ENCODE measurements at places on chromosomes 4 and X.

- no peak for DNase-seq
These were observed 119.5 kb upstream of the LIMCH1 start for GRCh38 chr4:41418444-41418843.

- no peak for DNase-seq
These were observed 32.9 kb upstream of the PTPN13 start for GRCh38 chr4:86561256-86561655.

DNA sequence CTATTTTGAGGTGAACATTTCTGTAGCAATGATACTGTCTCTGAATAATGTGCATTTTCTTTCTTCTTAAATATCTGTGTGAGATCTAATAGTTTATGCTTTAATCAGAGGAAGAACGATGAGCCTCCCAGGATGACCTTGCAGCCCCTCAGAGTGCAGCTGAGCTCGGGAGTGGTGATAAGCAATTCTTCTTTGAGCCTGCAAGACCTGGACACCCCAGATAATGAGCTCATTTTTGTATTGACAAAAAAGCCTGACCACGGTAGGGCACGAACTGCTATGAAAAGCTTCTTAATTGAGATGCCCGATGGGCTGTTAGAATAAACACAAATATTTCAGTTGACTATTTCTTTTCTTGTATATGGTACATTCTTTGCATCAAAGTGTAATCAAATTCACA lies 105.0 kb upstream of the ANXA3 start:
- no peak for DNase-seq

GRCh38 chr4:186844059-186844681 lies 120.5 kb upstream of the FAT1 start:
- no peak for DNase-seq

- DNase-seq = no peak
These were observed 1495.3 kb upstream of the PCDH7 start for GRCh38 chr4:29224911-29225310.

DNA sequence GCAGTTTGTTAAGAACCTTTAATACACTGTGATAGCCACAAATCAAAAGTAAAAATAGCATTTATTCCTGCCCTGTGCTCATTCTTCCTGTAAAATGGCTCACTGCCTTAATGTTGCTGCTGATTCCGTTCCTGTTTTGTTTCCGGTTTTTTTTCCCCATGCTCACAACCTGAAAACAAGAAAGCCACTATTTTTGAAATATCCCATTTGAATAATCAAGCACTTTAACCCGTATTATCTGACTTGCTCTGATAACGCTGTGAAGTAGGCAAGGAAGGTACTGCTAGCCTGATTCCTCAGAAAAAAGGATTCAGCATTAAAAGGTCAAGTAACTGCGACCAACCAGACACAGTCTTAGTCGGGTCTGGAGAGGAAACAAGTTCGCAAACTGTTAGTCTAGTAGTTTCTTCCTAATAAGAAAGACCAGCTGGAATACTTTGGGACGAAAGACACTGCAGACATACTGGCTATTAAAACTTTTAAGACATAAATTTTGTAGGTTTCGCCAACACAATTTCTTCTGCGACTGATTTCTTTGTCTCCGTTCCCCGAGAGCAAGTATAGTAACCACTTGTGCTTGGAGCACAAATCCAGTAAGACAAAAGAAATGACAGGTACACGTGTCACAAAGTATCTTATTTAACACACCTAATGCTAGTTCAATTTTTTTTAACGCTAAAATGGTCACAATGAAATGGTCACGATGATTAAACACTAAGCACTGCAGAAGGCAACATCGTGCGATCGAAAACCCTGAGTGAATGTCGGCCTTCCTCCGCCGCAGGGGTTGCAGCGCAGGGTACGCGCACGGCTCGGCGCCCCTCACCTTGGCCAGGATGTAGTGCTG lies 802 bp downstream of the COX18 start:
- no peak for DNase-seq

- DNase-seq = no peak
These were observed 204.3 kb upstream of the HCCS start for GRCh38 chrX:10906866-10907265.
